ENCODE measurements at places on chromosomes 7 and 10. TPM values are rescaled to one million over a fixed set of nuclear protein-coding genes. Genes with fewer than 3 reads are reported as not detected.

The STAG3 gene
- 0.27 TPM for total RNA-seq

The PAPSS2 gene
- 16.5 TPM for total RNA-seq

The SKIDA1 gene
- total RNA-seq: 1.2 TPM

The TCERG1L gene
- not detected for total RNA-seq

The AUTS2 gene
- 5.2 TPM for total RNA-seq

The GIMAP6 gene
- not detected for total RNA-seq

The CPEB3 gene
- total RNA-seq: 0.51 TPM

The LYZL2 gene
- not detected for total RNA-seq

The NRP1 gene
- total RNA-seq: 87.4 TPM

The DEPP1 gene
- 3.2 TPM for total RNA-seq

The HBP1 gene
- 16.7 TPM for total RNA-seq

The SLC26A5 gene
- not detected for total RNA-seq

The HPSE2 gene
- total RNA-seq: not detected

The SORBS1 gene
- 0.38 TPM for total RNA-seq

The PTPRZ1 gene
- total RNA-seq: not detected

The UCMA gene
- not detected for total RNA-seq

The CARD11 gene
- 2.7 TPM for total RNA-seq

The GPRIN2 gene
- 33.0 TPM for total RNA-seq

The FKBP6 gene
- total RNA-seq: not detected

The TRIL gene
- total RNA-seq: not detected

The CAMK2B gene
- total RNA-seq: 0.16 TPM

The ZNF804B gene
- total RNA-seq: not detected

The GBX1 gene
- 0.09 TPM for total RNA-seq

The OR2A5 gene
- not detected for total RNA-seq

The MYH16 gene
- total RNA-seq: 0.25 TPM

The GNAT3 gene
- not detected for total RNA-seq

The ZNF853 gene
- total RNA-seq: 2.3 TPM

The PNLIP gene
- 0.16 TPM for total RNA-seq

The CCL24 gene
- not detected for total RNA-seq

The CPA4 gene
- 6.3 TPM for total RNA-seq

The BLNK gene
- not detected for total RNA-seq

The WAC gene
- 84.6 TPM for total RNA-seq

The CALD1 gene
- total RNA-seq: 153 TPM

The ZNF775 gene
- total RNA-seq: 3.7 TPM

The SH2B2 gene
- total RNA-seq: 3.5 TPM

The DLX5 gene
- total RNA-seq: not detected

The GSTO2 gene
- 1.9 TPM for total RNA-seq

The AFAP1L2 gene
- 20.6 TPM for total RNA-seq

The ANXA8L1 gene
- total RNA-seq: 97.3 TPM

The LCOR gene
- total RNA-seq: 8.0 TPM

The TMEM140 gene
- total RNA-seq: 0.64 TPM

The WNT8B gene
- total RNA-seq: not detected

The ZNF117 gene
- total RNA-seq: 0.20 TPM

All from A549 treated with dexamethasone at 1 μM for 4 hours (cell line).